ENCODE measurements at places on chromosomes 5 and 9. TPM values are rescaled to one million over a fixed set of nuclear protein-coding genes. Genes with fewer than 3 reads are reported as not detected.

Gene ZBTB34
- total RNA-seq = 7.4 TPM

Gene PDCD1LG2
- total RNA-seq = not detected

Gene RNF180
- 5.3 TPM for total RNA-seq

DNA sequence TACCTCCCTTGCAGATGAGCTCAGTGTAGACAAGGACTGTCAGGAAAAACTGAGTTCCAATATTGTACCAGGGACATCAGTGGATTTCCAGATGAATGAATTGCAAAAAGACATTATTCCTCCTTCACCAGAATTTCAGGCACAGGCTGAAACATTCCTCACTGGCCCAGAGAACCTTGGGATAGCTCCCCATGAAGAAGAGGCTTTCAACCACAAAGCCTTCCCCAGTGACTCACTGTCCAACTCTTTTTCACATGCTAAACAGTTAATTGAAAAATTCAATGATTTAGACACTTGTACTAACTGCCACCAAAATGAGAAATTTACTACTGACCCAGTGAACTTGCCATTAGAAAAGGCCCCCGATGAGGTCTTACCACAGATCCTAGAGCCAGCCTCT lies 144.5 kb downstream of the UNC13B start:
- H3K27me3 ChIP-seq = no peaks in the 10 kb centered on the region
- DNase-seq = no peak
- no peak overlapping the region for H3K27ac ChIP-seq
- H3K36me3 ChIP-seq = peaks cover 10% of the 10 kb centered on the region
- H3K4me1 ChIP-seq = no peaks in the 10 kb centered on the region
- H3K4me3 ChIP-seq = no peak overlapping the region
